ENCODE measurements at places on chromosomes 2 and 18. TPM values are rescaled to one million over a fixed set of nuclear protein-coding genes. Genes with fewer than 3 reads are reported as not detected.

- H3K27ac ChIP-seq: no peak overlapping the region
- H3K4me1 ChIP-seq: no peaks in the 10 kb centered on the region
- DNase-seq: no peak
- no peak overlapping the region for H3K4me3 ChIP-seq
- H3K36me3 ChIP-seq: peaks cover 26% of the 10 kb centered on the region
Observed at GRCh38 chr2:238344035-238344434, 23.7 kb downstream of the TRAF3IP1 start.

- H3K27me3 ChIP-seq: no peaks in the 10 kb centered on the region
- H3K36me3 ChIP-seq: no peaks in the 10 kb centered on the region
- H3K4me3 ChIP-seq: no peak overlapping the region
- no peak overlapping the region for H3K27ac ChIP-seq
- DNase-seq: no peak
Observed at GRCh38 chr2:3613524-3613905, 18.6 kb downstream of the COLEC11 start.

- H3K4me3 ChIP-seq: no peak overlapping the region
- no peak for DNase-seq
- H3K4me1 ChIP-seq: peaks cover 25% of the 10 kb centered on the region
Observed at GRCh38 chr2:121561617-121562268, 31.1 kb downstream of the RNU4ATAC start.

DNA sequence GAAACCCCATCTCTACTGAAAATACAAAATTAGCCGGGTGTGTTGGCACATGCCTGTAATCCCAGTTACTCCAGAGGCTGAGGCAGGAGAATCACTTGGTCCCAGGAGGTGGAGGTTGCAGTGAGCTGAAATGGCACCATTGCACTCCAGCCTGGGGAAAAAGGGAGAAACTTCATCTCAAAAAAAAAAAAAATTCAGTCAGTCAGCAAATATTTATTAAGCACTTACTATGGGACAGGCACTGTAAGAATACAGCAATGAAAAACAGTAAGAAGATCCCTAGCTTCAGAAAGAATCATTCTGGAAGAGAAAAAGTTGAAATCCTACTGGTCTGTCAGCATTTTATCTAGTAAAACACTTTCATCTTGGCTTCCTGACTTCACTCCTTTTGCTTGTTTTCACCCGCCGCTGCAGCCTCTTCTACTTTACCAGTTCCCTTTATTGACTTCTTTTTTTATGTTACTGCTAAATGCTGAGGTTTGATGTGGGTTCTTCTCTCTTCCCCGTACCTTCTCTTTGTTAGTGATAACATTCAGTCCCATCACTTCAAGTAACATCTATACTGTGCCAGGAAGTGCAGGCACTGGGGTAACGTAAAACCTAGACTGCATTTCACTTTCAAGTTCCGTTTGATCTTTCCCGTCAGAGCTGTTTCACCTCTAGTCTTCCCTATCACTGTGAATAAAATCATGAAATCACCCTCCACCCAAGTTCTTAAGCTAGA lies 10.8 kb upstream of the TAF4B start:
- no peaks in the 10 kb centered on the region for H3K4me1 ChIP-seq
- DNase-seq: no peak
- H3K4me3 ChIP-seq: no peak overlapping the region
- no peak overlapping the region for H3K27ac ChIP-seq

- H3K36me3 ChIP-seq: no peaks in the 10 kb centered on the region
- no peaks in the 10 kb centered on the region for H3K27me3 ChIP-seq
- H3K4me1 ChIP-seq: no peaks in the 10 kb centered on the region
- H3K27ac ChIP-seq: no peak overlapping the region
- DNase-seq: no peak
- no peak overlapping the region for H3K4me3 ChIP-seq
Observed at GRCh38 chr18:27377251-27377650, 192.1 kb upstream of the CHST9 start.

DNA sequence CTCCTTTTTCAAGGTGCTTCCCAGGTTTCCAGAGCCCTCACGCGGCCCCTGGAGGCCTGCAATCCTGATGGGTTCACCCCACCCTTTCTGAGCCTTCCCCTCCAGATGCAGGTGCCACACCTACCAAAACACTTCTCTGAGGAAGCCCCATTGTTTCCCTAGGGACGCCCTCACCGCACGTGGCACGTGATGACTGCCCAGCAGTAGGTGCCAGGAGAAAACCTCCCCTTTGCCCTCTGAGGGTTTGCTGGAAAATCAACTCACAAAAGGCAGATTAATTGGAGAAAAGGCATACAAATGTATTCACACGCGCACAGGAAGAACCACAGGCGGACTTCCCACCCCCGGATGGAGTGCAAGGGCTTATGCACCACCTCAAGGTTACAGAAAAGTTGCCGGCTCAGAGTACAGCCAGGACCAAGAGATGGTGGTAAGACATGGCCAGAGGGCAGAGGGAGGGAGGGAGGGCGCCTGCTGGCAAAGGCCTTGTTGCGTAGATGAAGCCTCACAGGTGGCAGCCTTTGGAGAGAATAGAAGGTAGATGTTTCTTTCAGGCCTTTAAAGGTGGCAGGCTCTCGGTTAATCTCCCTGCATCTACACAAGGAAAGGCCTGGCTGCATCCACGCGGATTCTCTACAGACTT lies 269.4 kb upstream of the RAB6C start:
- H3K27me3 ChIP-seq: no peaks in the 10 kb centered on the region
- no peaks in the 10 kb centered on the region for H3K4me1 ChIP-seq
- no peak for DNase-seq
- H3K27ac ChIP-seq: no peak overlapping the region
- H3K36me3 ChIP-seq: no peaks in the 10 kb centered on the region

DNA sequence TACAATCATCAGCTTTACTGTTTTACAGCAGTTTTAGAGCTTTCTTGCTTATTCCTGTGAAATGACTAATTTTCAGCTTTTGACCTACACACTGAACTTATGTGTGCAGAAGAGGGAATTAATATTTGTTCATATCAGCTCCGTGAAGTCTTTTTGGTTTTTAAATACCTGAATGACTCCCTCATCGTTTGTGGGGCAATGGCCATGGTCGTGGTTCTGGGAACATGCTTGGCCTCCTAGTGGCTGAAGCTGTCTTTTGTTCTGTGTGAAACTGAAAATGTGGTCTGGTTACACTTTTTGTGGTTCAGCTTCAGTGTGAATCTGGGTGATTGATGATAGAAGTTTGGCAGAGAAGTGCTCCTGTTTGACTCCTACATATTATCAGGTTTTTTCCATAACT lies 408.1 kb downstream of the THSD7B start:
- H3K36me3 ChIP-seq: no peaks in the 10 kb centered on the region
- H3K27me3 ChIP-seq: no peaks in the 10 kb centered on the region
- no peak overlapping the region for H3K27ac ChIP-seq
- H3K4me3 ChIP-seq: no peak overlapping the region

- H3K4me3 ChIP-seq: no peak overlapping the region
- no peak for DNase-seq
- no peaks in the 10 kb centered on the region for H3K36me3 ChIP-seq
- no peak overlapping the region for H3K27ac ChIP-seq
Observed at GRCh38 chr2:47234456-47234855, 79.3 kb upstream of the STPG4 start.

DNA sequence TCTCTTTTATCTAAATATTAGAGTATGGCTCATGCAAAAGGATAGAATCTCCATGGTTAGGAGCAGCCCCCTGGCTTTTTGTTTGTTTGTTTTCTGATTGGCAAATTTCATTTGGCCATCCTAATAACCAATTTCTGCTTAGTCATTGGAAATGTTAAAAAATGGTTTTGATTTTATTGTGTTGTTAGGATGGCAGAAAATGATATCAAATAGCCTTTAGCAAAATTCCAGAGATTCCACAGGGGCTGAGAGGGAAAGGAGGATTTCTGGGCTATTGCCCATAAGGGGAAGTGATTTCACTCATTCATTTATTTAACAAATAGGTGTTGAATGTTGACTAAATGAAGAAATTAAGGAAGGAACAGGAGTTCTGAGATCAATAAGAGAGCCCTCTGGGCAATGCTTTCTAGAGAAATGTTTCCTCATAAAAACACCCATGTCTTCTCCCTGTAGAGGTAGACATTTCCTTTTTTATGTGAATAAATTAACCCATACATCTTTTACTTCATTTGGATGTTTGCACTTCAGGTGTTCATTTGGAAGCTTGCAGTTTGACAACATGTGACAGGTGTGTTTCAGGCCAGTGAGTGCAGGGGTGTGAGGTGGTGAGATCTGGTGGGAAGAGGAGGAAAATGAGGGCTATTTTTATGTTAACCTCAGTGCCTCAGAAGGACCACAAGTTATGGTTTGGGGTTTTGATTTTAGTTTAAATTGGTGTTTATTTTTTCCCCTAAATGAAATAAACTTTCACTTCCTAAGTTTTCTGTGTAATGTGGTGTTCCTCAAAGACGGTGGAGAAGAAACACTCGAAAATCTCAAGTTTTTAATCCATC lies 61.7 kb upstream of the EPC2 start:
- no peaks in the 10 kb centered on the region for H3K4me1 ChIP-seq
- DNase-seq: no peak
- H3K4me3 ChIP-seq: no peak overlapping the region
- H3K27ac ChIP-seq: no peak overlapping the region

DNA sequence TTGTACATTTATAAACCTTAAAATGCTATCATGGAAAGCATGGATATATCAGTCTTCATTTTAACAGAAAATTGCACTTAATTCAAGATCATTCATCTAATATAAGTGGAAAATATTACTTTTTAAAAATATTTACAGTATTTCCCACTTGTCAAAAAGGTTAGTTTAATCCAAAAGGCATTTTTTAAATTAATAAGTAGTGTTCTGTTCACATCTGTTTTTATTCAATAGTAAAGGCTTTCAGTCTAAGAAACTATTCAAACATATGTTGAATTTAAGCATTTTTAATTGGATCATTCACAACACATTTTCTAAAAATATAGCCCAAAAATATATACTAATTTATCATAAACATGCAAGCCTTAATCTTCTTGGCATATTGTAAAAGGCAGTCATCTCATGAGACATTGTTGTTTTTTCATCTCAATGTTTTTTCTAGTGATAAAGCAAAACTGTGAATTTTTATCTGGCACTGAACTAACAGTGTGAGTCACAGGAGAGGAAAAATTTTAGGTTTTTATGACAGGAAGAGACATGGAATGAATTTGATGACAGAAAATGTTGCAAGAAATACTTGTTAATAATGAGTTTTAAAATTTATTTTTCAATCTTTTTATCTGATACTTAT lies 1642.5 kb upstream of the TMEFF2 start:
- DNase-seq: no peak
- H3K4me3 ChIP-seq: no peak overlapping the region
- H3K27ac ChIP-seq: no peak overlapping the region
- no peaks in the 10 kb centered on the region for H3K4me1 ChIP-seq
- H3K36me3 ChIP-seq: no peaks in the 10 kb centered on the region
- no peaks in the 10 kb centered on the region for H3K27me3 ChIP-seq

GRCh38 chr2:9236045-9236344 lies 29.4 kb downstream of the ASAP2 start:
- H3K4me1 ChIP-seq: peaks cover 87% of the 10 kb centered on the region
- DNase-seq: no peak
- H3K27me3 ChIP-seq: no peaks in the 10 kb centered on the region
- H3K27ac ChIP-seq: peak overlapping the region; percentile 74
- H3K36me3 ChIP-seq: no peaks in the 10 kb centered on the region

DNA sequence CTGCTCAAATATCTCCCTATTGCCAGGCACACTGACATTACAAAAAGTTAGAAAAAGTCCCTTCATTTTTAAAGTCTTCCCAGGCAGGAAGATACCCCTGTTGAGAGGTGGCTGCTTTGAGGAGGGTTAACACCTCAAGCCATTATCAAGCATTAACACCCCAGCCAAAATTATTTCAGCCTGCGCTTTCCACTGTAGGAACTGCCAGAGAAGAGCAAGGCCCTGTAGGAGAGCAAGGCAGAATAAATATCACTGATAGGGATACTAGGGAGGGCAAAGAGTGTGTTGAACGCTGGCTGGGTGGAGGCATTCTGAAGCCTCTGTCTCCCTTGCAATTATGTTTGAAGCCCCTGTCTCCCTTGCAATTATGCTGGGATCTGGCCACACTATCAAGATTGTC lies 1020.7 kb upstream of the CELF4 start:
- no peaks in the 10 kb centered on the region for H3K4me1 ChIP-seq
- H3K4me3 ChIP-seq: no peak overlapping the region
- no peak overlapping the region for H3K27ac ChIP-seq
- no peaks in the 10 kb centered on the region for H3K27me3 ChIP-seq
- no peaks in the 10 kb centered on the region for H3K36me3 ChIP-seq

DNA sequence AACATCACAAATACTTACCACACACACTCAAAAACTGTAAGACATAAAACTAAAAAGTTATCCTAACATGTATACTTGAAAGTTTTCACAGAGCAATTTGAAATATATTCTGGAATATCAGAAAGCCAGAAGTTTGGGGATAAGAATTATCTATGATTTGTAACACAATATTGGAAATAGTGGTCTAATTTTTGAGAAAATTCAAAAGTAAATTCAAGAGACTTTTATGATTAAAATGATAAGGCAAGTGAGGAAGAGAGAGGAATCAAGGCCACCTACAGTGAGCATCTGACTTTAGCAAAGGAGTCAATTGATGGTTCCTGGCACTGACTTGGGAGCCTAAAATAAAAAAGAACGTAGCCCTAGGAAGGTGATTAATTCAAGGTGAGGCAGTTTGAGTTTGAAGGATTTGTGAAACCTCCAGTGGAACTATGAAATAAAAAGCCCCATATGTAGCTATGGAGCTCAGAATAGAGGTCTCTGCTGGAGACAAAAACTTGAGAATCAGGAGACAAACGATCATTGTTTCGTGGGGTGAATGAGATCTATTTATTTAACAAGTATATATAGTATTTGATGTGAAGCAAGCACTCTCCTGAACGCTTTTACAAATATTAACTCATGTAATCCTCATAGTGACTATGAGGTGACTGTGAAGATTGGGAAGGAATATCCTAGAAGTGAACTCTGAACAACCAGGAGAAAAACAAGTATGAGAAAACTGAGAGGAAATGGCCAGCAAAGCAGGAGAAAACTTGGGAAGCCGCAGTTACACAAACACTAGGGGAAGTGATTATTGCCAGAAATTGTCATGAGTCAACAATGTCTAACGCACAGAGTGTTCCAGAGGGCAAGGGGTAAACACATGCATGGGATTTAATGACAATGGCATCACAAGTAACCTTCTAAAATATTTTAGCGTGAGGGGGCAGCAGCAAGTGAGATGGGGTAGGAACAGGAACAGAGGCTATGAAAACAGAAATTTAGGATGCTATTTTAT lies 12.8 kb downstream of the TFPI start:
- peaks cover 5% of the 10 kb centered on the region for H3K36me3 ChIP-seq
- H3K27ac ChIP-seq: peak overlapping the region; percentile 66
- DNase-seq: no peak
- H3K27me3 ChIP-seq: no peaks in the 10 kb centered on the region
- H3K4me3 ChIP-seq: no peak overlapping the region
- peaks cover 50% of the 10 kb centered on the region for H3K4me1 ChIP-seq

Gene ALK
- 1.1 TPM for total RNA-seq

Gene COL4A3
- total RNA-seq: 33.6 TPM

Gene HAAO
- 6.1 TPM for total RNA-seq

Gene KYNU
- total RNA-seq: 30.6 TPM

Gene EVA1A
- total RNA-seq: 31.7 TPM

All from lower lobe of right lung (tissue), 2 donors.